ENCODE measurements at places on chromosomes 5 and 9.

- H3K27ac ChIP-seq, result no peak overlapping the region
- no peak overlapping the region for H3K4me3 ChIP-seq
- no peaks in the 10 kb centered on the region for H3K27me3 ChIP-seq
- no peaks in the 10 kb centered on the region for H3K36me3 ChIP-seq
Measured at GRCh38 chr5:131628990-131629389, 6.0 kb downstream of the RAPGEF6 start.

DNA sequence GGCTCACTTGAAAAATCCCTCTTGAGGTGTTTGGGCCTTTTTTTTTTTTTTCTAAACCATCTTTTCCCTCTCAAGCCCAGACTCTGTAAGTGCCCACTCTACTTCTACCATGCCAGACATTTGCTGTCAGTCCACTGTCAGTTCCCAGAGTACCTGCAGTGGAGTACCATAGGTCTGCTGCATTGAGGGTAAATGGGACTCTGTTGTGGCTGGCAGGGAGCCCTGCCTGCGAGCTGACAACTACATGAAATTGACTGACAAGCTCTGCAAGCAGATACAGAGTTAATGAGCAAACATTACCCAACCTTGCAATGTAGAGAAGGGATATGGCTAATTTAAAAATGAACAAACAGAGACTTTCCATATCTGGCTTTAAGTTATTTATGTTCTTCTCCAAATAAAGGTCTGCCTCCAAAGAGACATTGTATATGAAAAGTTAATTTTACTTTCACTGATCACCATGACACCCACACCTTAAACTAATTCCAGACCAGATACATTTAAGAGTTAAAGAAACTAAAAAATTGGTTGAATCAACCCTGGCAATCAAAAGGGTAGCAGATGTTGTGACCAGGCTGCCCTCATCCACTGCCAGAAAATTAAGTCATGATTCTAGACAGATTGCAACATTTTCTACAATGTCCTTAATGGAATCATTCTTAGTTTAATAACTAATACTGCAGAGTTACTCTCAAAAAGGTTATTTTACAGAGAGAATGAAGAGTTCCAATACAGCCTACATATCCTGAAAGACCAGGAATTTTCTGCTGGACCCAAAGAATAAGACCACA, 100.4 kb upstream of the PAM start:
- H3K4me1 ChIP-seq, result no peaks in the 10 kb centered on the region
- no peak for DNase-seq
- H3K4me3 ChIP-seq, result no peak overlapping the region
- no peaks in the 10 kb centered on the region for H3K27me3 ChIP-seq
- no peak overlapping the region for H3K27ac ChIP-seq

GRCh38 chr5:178418471-178419010, 171.7 kb downstream of the COL23A1 start:
- no peaks in the 10 kb centered on the region for H3K27me3 ChIP-seq
- no peak overlapping the region for H3K4me3 ChIP-seq
- H3K4me1 ChIP-seq, result peaks cover 3% of the 10 kb centered on the region
- no peaks in the 10 kb centered on the region for H3K36me3 ChIP-seq
- H3K27ac ChIP-seq, result no peak overlapping the region

- H3K27ac ChIP-seq, result no peak overlapping the region
- no peak overlapping the region for H3K4me3 ChIP-seq
- no peaks in the 10 kb centered on the region for H3K4me1 ChIP-seq
- peaks cover 9% of the 10 kb centered on the region for H3K36me3 ChIP-seq
Measured at GRCh38 chr9:35398651-35399335, 91.1 kb upstream of the RUSC2 start.

DNA sequence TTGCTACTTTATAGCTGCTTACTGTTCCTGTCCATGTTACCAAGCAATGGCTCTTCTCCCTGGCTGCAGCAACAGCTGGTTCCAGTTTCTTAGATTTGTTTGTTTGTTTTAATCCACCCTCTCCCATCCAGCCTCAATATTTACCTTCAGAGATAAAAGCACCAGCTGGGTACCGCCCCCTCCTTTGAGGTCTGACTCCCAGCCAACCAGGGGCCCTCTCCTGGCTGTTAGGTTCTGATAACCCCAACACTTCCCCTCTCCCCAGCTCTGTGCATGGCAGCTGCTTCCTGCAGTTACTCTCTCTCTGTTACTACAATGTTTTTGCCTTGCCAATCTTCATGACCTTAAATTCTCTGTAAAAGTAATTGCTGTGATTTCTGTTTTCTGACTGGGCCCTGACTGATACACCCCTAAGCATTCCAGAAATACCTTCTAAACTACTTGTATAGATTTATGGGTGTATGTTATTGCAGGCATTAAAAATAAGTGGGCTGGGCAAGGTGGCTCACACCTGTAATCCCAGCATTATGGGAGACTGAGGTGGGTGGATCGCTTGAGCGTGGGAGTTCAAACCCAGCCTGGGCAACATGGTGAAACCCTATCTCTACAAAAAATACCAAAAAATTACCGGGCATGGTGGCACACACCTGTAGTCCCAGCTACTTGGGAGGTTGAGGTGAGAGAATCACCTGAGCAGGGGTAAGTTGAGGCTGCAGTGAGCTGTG, 2.6 kb upstream of the GCNT1 start:
- H3K36me3 ChIP-seq, result no peaks in the 10 kb centered on the region
- H3K27ac ChIP-seq, result no peak overlapping the region
- H3K27me3 ChIP-seq, result no peaks in the 10 kb centered on the region
- 0 out of 2 replicates have a peak, but pooled peaks cover 1% of the 10 kb centered on the region for H3K4me1 ChIP-seq
- DNase-seq, result no peak

- DNase-seq, result no peak
- H3K36me3 ChIP-seq, result no peaks in the 10 kb centered on the region
- H3K4me1 ChIP-seq, result no peaks in the 10 kb centered on the region
- H3K27ac ChIP-seq, result no peak overlapping the region
- H3K27me3 ChIP-seq, result no peaks in the 10 kb centered on the region
- H3K4me3 ChIP-seq, result no peak overlapping the region
Measured at GRCh38 chr5:87282269-87282668, 14.6 kb downstream of the RASA1 start.

GRCh38 chr9:116124472-116125040, 29.0 kb upstream of the PAPPA start:
- no peaks in the 10 kb centered on the region for H3K36me3 ChIP-seq
- no peak overlapping the region for H3K4me3 ChIP-seq
- no peak for DNase-seq
- H3K4me1 ChIP-seq, result no peaks in the 10 kb centered on the region
- H3K27me3 ChIP-seq, result no peaks in the 10 kb centered on the region
- H3K27ac ChIP-seq, result no peak overlapping the region

GRCh38 chr5:17734011-17734410, 99.8 kb downstream of the TAF11L14 start:
- DNase-seq, result no peak
- H3K4me1 ChIP-seq, result no peaks in the 10 kb centered on the region
- no peak overlapping the region for H3K27ac ChIP-seq
- no peak overlapping the region for H3K4me3 ChIP-seq
- no peaks in the 10 kb centered on the region for H3K27me3 ChIP-seq

GRCh38 chr5:59591162-59591561, 302.4 kb downstream of the PDE4D start:
- H3K27ac ChIP-seq, result no peak overlapping the region
- no peaks in the 10 kb centered on the region for H3K27me3 ChIP-seq
- H3K36me3 ChIP-seq, result no peaks in the 10 kb centered on the region

Data from iPS DF 6.9 (cell line).